ENCODE measurements at places on chromosomes 11 and 22. TPM values are rescaled to one million over a fixed set of nuclear protein-coding genes. Genes with fewer than 3 reads are reported as not detected.

- peak; percentile 59 for DNase-seq
Measured at GRCh38 chr11:117220999-117221774, 10.7 kb downstream of the PCSK7 start.

- DNase-seq, result peak; percentile 27
Measured at GRCh38 chr22:41445129-41446056, 1.2 kb downstream of the TOB2 start.

DNA sequence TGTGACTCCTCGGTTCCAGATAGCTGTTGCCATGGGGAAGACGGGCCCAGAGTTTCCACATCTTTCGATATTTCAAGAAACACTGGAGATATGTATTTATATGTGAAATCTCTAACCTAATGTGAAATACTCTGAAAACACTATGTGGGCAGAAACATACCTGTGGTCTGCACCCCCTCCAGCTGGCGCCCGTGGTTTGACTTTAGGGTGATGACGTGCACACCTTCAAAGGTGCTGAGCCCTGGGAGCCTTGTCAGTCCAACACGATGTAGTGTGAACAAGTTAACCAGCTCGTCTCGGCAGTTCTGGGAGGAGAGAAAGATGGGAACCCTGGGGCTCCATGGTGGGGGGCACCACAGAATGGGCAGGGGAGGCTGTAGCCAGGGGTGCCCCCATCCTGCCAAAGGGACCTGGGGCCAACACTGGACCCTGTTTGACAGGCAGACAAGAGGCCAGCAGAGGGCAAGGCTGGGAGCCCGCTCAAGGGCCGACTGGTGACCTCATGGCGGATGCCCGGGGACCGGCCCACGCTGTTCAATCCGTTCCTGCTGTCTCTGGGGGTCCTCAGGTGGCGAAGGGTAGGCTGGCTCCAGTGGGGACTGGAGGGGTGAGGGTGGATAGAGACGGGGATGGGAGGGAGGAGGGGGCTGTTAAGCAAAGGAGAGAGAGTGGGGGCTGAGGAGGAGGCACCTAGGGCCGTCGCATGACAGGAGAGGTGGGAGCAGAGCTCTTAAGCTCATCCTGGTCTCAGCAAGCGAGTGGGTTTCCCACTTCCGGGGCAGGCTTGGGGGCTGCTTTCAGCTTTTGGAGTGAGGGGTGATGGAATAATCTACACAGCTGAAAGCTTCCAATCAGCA is 43.8 kb downstream of the TRIOBP start:
- no peak for DNase-seq

The FAU gene
- 1,052 TPM for polyA plus RNA-seq

The POTEH gene
- not detected for polyA plus RNA-seq

The MS4A14 gene
- 0.65 TPM for polyA plus RNA-seq

The SMTN gene
- polyA plus RNA-seq, result 287 TPM

The HTR3A gene
- not detected for polyA plus RNA-seq

GRCh38 chr22:43066134-43066533 is 23.1 kb downstream of the TTLL1 start:
- DNase-seq, result no peak

DNA sequence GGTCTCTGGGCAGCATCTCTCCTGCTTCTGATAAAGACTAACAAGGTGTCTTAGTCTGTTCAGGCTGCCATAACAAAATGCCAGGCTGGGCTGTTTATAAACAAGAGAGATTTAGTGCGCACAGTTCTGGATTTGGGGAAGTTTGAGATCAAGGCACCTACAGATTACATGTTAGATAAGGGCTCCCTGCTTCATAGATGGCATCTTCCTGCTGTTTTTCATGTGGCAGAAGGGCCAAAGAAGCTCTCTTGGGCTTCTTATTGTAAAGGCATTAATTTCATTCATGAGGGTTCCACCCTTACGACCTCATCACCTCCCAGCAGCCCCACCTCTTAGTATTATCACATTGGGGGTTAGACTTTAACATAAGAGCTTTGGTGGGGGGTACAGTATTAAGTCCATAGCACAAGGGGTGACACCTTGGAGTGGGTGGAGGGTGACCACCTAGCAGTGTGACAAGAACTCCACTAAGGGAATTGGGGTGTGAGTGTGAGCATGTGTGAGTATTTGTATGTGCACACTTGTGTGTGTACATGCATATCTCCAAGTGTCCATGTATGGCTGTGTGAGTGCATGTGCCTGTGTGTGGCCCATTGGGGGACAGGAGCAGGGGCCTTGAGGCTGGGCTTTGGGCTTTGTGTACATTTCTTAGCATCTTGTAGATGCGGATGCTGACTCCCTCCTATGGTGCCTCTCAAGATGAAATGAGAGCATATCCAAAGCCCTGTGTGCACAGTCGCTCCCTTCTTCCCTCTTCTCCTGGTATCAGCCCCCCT is 42.7 kb downstream of the BCR start:
- DNase-seq, result no peak

DNA sequence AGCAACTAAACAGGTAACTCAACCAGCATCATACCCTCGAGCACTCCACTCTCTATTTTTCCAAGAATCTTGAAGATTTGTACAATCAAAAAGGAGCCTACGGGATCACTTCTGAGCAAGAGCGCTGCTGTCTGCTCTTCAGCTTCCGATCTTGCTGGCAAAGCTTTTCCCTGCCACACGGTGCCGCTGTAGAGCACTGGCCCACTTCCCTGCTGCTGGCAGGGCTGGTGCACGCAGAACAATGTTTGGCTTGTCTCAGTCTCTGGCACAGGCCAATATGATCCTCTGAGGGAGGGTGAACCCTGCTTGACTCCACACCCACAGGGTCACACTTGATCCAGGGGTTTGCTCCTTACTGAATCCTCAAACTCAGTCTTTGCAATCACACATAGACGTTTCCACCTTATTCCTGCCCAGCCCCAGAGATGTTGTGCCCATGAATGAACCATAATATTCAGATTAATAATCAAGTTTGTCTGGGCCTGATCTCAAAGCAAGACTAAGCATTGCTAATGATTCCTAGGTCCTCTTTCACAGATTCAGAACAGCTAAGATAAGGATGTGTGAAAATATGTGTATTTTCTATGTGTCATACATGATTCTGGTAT is 536.6 kb downstream of the SOX6 start:
- DNase-seq, result no peak

GRCh38 chr11:133175103-133175502 is 357.2 kb downstream of the OPCML start:
- no peak for DNase-seq

DNA sequence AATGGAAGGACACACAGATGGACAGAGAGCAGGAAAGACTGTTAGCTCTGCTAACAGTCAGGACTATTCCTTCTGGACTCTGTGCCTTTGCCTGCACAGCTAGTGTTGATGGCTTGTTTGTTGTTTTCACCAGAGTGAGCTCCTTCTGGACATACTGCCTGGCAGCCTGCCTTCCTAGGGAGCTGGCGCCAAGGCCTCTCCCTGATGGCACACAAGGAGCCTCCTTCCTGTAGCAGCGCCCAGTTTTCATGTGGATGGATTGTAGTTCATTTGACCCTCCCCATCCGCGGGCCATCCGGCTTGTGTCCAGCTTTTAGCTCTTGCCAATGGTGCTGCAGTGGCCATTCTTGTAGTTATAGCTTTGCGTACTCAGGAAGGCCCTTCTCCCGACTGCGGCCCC is 16.6 kb upstream of the BCR start:
- no peak for DNase-seq

The GLYATL1 gene
- 0.96 TPM for polyA plus RNA-seq

DNA sequence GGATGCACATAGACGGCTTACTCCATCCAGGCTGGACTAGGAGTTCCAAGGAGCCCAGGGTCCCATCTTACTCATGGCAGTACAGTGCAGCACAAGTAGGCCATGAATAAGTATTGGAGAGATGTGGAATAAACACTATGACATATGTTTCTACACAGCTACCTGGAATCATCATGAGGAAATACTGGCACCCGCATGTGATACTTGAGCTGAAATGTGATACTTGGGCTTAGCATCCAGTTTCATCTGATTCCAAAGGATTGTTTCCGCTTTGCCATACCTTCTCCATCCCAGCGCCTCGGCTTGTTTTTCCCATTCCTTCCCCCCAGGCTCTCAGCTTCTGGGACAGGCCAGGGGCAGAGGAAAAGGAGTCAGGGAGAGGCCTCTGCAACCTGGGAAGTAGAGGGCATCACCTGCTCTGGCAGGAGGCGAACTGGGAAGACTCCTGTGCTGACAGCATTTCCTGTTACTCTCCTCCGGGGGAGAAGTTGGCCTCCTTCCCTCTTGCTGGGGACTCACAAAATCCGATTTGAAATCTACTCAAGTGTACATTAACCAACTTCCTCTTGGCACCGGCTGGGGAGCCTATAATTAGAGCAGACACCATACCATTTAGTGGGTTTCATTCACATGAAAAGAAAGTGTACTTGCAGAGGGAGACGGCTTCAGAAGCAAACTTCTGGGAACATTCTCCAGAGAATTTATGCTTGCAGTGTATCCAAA is 187.8 kb downstream of the MIAT start:
- DNase-seq, result no peak

DNA sequence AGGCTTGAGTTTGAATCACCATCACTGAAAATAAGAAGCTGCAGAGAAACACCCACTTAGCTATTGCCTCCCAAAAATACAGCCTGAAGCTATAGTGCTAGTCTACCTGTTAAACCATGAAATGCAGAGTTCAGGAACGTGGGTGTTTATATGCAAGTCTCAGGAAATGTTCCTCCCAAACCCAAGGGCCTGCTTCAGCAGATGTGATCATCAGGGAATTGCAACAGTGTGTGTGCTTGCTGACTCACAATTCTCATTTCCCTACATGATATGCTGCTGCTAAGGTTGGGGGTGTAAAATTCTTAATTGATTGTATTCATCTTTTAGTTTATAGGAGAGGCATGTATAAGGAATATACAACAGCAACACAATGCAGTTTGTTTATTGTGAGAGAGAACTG is 49.6 kb downstream of the NUP98 start:
- no peak for DNase-seq

The MS4A1 gene
- 0.31 TPM for polyA plus RNA-seq
